Cortex of kidney (tissue), 1 donor: ENCODE measurements at places on chromosomes 7 and 10.

GRCh38 chr10:9012312-9012711, 957.8 kb downstream of the GATA3 start:
- DNase-seq, result no peak

DNA sequence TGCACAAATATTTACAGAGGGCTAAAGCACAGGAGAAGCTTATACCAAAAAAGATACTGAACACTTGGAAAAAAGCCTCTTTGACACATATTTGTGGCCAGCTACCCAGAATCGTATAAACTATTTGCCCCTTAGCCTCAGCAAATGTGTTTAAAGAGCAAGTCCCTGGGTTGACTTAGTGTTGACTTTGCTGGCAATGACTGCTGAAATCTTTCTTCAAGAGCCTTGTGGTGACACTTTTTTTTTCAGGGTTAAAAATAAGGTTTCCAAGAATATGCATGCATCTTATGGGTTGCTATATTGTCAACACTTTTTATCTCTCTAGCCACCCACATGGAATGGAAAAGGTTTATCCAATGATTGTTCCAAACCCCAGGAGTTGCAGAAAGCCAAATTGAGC, 14.9 kb upstream of the PLEKHS1 start:
- DNase-seq, result no peak

DNA sequence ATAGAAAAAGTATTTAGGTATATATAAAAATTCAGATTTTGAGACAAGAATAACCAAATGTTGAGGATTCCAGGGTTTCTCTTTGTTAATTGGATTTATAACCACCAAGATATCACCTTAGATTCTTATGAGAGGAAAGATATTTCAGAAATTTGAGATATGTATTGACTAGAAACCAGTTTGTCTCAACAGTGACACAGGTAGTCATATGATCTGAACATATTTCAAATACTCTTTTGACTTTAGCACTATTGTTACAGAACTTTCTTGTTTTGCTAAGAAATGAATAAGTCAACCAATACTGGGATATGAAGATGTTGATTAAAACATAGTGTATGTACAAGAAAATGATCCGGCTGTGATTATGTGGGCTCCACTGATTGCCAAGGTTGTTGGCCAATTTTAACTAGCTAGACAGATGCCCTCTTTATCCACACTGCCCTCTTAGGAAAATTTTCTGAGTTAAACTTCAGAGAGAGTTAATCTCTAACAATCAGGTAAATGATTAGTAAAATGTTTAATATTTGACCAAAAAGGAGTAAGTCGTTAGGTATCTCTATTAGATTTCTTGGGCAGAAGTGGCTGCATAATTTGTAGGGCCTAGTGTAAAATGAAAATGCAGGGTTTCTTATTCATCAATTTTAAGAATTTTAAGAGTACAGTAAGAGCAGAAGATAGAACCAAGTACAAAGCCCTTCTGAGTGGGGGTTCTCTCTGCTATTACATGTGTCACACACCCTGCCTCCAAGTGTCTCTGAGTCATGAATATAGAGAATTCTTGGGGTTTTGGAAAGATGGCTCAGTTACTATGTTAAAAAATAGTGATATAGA, 376.0 kb downstream of the TFEC start:
- no peak for DNase-seq

DNA sequence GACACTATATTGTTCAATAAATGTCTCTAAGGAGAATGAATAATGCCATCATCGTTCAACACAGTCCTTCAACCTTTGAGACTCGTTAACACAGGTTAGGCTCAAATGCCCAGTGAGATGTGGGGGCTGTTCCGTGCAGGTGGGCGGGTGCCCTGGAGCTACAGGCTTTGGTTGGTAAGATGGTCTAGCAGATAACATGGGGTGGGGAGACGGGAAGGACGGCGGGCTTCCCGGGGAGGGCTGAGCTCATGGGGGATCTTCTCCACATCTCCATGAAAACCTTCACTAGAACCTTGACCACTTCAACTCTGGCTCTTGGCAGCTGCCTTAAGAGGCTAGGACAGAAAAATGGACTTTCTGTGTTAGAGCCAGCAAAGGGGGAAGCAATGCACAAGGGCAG, 134.1 kb upstream of the TCERG1L start:
- DNase-seq, result no peak

- no peak for DNase-seq
These were observed 1006.3 kb downstream of the SORCS1 start for GRCh38 chr10:106158241-106158640.

DNA sequence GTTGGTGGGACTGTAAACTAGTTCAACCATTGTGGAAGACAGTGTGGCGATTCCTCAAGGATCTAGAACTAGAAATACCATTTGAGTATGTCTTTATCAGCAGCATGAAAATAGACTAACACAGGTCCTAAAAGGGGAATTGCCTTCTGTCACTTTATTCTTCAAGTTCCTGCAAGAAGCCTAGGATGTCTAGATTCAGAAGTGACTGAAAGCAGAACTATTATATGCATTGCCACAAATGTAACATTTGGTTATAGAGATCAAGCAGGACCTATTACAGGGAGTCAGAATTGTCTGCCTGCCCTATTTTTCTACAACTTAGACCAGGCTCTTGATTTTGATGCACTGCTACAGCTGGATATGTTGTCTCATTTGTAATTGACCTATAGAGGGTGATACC, 364.7 kb downstream of the SORCS1 start:
- no peak for DNase-seq

DNA sequence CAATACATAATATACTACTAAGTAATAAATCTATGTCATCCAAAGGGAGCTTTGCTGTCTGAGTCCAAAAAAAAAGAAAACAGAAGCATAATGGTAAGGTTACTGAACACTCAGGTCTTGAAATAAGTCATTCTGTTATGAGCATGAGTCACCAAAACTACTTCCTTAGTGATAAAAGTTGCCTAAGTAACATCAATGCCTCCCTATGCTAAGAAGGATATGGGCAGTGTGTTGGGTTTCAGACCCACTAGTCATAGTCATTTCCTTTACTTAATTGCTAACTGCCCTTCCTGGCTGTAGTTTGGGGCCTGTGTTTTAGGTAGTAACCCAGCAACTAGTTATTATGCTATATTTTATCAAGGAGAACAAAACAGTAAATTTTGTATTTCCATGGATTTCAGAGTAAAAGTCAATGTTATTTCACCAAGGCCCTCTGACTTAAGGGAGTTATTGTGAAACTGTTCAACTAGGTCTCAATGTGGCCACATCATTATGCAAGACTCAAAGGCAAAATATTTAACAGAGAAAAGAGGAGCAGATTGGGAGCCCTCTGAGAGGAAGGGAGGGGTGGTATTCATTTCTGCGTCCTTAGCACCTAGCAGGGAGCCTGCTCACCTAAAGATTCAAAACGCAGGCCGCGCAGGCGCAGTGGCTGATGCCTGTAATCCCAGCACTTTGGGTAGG, 11.7 kb upstream of the VIM start:
- DNase-seq, result no peak

DNA sequence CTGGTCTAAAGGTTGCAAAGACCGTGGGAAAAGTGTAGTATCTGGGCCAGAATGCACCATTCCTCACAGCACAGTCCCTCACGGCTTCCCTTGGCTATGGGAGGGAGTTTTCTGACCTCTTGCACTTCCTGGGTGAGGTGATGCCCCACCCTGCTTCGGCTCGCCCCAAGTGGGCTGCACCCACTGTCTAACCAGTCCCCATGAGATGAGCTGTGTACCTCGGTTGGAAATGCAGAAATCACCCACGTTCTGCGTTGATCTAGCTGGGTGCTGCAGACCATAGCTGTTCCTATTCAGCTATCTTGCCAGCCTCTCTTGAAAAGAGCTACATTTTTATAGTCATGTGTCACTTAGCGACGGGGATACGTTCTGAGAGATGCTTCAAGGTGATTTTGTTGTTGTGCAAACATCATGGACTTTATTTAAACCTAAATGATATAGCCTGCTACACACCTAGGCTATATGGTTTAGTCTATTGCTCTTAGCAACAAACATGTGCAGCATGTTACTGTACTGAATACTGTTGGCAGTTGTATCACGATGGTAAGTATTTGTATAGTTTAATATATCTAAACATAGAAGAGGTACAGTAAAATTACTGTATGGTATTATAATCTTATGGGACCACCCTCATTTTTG, 120.0 kb downstream of the PPP1R9A start:
- DNase-seq, result no peak

- no peak for DNase-seq
These were observed 241.6 kb downstream of the NSUN6 start for GRCh38 chr10:18409599-18410397.

- DNase-seq, result no peak
These were observed 41.4 kb upstream of the CD36 start for GRCh38 chr7:80596933-80597517.

DNA sequence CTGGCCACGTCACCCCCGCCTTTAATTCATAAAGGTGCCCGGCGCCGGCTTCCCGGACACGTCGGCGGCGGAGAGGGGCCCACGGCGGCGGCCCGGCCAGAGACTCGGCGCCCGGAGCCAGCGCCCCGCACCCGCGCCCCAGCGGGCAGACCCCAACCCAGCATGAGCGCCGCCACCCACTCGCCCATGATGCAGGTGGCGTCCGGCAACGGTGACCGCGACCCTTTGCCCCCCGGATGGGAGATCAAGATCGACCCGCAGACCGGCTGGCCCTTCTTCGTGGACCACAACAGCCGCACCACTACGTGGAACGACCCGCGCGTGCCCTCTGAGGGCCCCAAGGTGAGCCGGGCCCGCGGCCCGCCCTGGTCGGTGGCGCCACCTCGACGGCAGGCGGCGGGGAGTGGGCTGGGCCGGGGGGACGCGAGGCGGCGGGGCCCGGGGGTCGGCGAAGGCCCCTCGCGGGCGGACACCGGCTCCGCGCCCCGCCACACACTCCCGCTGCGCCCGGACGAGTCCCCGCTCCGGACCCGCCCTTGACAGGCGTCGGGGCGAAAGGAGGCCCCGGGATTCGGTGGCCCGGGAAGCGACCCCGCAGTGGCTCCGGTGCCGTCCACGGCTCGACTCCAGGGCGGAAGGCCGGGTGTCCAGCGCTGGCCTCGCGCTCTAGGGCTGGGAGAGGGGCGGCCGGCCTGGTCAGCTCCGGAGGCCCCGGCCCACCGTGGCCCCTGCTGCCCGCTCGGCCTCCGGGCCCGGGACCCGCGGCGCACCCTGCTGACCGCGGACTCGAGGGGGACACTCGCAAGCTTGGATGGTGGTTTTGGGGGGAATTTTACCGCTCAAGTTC, 557 bp downstream of the BAG3 start:
- DNase-seq, result no peak

DNA sequence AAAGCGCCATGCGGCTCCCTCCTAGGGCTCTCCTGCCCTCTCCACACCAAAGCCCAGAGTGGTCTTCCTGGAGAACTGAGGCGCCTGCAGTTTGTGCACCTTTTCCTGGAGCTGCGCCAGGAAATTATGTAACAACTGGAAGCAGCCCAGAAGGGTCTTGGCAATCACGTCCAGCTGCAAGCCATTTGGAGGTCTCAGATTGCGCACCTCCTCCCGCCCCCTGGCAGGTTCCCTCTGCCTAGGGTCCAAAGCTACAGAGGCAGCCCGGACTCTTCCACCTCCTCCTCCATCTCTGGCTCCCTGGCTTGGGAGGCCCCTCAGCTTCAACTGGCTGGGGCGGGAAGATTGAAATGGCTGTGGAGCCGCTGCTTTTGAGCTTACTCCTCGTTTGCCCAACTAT, 34.0 kb upstream of the SFTPD start:
- DNase-seq, result no peak

GRCh38 chr10:21522631-21523406, 2.7 kb downstream of the SKIDA1 start:
- no peak for DNase-seq
